ENCODE measurements at places on chromosomes 6 and 20.

- ATAC-seq: no peak
Observed at GRCh38 chr6:111031151-111031550, 49.3 kb downstream of the RPF2 start.

DNA sequence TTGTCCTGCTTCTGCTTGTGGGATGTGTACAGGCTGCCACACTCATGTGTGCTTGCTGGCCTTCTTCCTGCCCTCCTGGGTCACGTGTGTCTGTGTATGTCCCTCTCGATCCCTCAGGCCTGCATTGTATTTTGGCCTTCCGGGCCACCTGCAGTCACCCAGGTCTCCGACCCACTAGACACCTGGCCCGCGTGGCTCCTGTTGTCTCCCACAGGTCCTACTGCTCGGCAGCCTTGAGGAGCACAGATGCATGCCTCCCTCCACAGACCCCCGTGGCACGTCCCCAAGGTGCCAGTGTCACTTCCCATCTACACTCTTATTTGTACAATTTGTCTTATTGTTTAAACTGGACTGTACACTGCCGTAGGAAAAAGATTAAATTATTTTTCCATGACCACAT, 43.1 kb downstream of the FOXC1 start:
- no peak for ATAC-seq

DNA sequence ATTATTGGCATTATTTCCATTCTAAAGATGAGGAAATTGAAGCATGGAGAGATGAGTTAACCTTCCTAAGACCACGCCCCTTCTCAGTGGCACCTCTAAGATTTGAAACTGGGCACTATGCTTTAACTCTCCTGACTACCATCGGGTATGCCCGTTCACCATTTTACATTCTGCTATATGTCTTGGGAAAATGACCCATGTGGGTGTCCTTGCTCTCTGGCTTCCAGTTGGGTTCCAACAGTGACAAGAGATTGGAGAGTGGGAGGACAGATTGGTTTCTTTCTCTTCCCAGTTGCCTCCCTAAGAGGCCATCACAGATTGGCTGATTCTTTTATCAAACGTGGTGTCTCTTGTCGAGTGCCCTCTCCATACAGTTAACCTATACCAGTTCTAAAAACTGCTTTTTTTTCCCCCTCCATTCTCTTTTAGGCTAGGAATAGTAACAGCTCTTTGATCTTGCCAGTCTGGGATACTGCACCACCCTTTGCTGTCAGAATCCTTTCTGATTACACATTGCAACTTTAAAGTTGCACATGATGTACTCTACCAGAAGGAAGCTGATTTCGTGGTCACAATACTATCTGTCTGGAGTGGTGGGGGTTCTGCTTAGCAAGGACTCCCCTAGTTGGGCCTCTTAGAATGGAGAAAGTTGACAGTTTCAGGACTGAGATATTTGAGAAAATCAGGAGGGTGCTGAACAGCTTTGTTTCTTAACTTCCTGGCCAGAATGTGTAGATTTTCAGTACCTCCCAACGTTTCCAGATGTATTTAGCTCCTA, 88.0 kb upstream of the ELOVL5 start:
- ATAC-seq: no peak

DNA sequence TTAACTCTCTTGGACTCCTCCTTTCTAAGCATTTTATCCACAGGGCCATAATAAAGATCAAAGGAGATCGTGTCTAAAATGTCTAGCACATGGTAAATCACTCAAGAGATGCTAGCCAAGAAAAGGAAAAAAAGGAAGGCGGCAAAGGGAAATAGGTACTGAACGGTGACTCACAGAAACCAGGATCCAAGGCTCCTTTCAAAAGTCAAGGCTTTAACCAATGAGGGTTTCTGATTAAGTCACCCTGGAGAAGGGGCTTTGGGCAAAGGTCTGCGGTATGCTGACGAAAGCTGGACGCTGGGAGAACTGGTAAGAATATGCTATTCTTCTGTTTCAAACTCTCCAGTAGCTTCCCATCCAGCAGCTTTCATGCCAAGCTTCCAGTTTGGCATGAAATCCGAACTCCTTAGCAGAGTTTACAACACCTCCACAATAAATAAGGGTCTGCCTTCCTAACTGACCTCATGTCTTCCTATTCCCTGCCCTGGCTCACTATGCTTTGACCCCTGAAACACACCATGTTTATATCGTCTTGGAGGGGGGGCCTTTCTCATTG, 1.0 kb downstream of the TOMM34 start:
- no peak for ATAC-seq

DNA sequence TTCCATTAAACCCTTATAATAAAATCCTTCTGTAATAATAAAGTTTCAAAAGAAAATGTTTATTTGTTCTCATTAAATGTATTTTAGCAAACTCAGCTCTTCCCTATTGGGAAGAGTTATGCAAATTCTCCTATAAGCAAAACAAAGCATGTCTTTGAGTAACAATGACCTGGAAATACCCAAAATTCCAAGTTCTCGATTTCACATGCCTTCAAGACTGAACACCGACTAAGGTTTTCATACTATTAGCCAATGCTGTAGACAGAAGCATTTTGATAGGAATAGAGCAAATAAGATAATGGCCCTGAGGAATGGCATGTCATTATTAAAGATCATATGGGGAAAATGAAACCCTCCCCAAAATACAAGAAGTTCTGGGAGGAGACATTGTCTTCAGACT, 3.8 kb downstream of the IL17A start:
- no peak for ATAC-seq

DNA sequence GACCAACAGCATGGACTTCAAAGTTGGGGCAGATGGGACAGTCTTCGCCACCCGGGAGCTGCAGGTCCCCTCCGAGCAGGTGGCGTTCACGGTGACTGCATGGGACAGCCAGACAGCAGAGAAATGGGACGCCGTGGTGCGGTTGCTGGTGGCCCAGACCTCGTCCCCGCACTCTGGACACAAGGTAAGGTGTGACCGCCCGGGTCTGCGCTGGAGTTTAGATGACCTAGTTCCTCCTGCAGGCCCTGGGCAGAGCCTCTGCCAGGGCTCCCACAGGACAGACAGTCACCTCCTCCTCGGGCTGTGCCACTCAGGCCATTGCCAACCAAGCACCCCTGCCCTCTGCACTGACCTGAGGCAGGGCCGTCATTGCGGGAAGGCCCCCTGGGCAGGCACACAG, 322.1 kb downstream of the TAF4 start:
- ATAC-seq: no peak

- ATAC-seq: no peak
Observed at GRCh38 chr6:124765280-124765679, 197.0 kb upstream of the RNF217 start.

DNA sequence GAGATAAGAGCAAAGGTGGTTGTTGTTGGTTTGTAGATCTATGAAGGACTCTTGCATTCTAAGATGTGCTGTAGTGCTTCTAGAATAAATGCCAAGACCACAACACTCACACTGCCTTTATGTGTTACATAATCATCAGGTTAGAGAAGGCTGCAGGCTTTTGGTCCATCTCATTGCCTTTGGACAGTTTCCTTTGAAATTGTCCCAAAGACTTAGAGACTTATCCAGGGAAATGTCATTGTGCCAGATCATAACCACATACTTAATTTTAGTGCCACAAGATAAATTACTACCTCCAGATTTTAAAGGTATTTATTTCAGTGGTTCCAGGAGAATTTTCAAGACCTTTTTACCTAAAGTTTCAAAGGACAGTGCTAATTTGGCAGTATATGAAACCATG, 666.6 kb upstream of the CITED2 start:
- no peak for ATAC-seq

DNA sequence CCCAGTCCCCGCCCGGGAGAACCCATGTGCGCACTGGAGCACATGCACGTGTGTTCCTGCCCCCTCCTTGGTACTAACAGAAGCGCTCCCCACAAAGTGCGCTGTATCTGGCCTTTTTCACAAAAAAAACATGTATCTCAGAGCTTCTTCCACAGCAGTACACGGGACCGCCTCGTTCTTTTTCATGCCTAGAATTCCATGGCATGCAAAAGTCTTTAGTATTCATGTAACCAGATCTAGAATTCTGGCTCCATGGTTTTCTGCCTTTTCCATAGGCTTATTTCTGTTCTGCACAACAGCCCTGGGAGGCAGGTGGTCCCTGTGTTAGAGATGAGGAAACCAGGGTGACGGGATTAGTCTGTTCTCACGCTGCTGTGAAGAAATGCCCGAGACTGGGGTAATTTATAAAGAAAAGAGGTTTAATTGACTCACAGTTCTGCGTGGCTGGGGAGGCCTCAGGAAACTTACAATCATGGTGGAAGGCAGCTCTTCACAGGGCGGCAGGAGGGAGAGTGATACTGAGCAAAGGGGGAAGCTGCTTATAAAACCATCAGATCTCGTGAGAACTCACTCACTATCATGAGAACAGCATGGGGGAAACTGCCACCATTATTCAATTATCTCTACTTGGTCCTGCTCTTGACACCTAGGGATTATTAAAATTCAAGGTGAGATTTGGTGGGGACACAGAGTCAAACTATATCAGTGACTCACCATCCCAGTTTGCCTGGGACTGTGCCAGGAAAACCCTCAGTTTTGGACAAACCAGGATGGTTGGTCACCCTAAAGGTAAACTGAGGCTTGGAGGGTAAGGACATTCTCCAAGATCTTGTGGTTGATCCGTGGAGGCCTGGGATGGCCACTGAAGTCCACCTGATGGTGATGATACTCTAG, 41.0 kb downstream of the C20orf203 start:
- ATAC-seq: no peak

DNA sequence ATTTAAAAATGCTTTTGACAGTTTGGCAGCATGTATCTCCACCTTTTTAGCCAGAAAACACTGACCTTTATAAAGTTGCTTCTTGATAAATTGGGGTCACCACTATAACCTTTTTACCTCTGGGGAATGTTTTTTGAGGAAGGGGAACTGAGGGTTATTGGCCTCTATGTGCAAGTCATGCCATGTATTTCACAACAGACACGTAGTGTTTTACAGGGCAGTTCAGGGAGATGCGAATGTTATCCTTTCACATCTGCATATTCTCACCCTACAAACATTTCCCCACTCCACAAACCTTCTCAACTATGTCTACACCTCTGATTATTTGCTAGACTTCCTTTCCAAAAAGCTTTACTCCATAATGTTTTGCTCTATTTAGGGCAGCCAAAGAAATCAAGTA, 17.0 kb upstream of the SLA2 start:
- ATAC-seq: no peak

DNA sequence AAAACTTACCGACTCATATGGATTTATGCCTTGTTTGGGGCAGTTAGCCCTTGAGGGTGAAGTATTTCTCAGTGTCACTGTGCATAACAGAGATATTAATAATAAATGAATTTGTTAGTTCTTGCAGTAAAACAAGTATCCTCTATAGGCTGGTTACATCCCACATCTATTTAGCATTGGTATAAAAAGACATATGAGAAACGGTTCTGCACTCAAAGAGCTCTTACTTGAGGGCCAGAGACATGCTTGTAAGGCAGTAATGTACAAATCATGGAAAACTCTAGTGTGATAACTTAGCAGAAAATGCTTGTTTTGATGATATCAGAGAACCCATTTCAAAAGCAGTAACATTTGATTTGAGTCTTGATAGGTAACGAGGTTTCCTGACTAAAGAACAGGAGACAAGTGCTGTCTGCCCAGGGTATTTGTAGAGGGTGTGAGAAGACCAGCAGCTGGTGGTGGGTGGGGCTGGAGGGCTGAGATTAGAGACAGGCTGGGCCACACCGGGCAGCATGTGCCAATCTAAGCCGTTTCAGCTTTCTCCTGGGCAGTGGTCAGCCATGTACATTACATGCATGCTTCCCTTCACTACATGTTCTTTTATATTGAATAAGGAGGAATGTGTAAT, 46.3 kb downstream of the TULP4 start:
- ATAC-seq: no peak

DNA sequence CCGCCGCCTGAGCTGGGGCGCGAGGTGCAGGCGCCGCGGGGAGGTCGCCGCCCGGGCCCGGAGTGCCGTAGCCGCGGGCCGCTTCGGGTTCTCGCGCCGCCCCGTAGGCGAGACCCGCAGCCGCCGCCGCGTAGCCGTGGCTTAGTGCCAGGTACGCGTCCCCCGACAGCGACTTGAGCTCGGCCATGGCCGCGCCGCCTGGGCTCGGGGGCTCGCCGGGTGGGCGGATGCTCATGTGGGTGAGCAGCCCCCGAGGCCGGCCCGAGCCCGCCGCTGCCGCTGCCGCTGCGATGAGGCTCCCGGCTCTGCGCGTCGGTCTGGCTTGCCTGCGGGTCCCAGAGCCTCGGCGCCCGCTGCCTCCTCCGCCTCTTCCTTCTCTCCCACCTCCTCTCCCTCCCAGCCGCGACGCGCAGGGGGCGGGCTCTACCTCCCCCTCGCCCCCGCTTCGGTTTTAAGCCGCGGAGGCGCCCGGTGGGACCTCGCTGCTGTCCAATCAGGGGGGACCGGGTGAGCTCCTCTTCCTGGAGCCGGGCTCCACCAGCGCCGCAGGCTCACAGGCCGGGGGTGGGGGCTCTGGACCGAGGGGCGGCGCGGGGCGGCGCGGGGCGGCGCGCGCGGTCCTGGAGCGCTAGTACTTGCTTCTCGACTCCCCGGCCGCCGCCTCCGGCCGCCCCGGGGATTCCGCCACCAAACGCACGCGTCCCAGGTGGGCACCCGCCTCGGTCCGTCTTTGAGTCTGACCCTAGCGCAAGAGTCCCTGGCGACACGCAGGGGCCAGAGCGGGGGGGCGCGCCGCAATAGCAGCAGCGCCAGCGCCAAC, at the start of gene BHLHE23:
Gene BHLHE23 (minus strand): TSS at position 425 of the 820 bp plus-strand sequence. CDS start 190 bp downstream, at position 235.
- ATAC-seq: no peak

GRCh38 chr6:85459224-85459901, 9.5 kb downstream of the NT5E start:
- no peak for ATAC-seq

GRCh38 chr6:39558079-39558478, 167.1 kb downstream of the KIF6 start:
- no peak for ATAC-seq

- ATAC-seq: no peak
Observed at GRCh38 chr6:16852671-16853070, 91.4 kb upstream of the ATXN1 start.

GRCh38 chr6:14727494-14728395, 518.1 kb upstream of the JARID2 start:
- no peak for ATAC-seq

GRCh38 chr20:1075616-1076015, 42.8 kb upstream of the PSMF1 start:
- ATAC-seq: no peak

GRCh38 chr20:11355345-11355744, 562.3 kb upstream of the BTBD3 start:
- ATAC-seq: no peak

DNA sequence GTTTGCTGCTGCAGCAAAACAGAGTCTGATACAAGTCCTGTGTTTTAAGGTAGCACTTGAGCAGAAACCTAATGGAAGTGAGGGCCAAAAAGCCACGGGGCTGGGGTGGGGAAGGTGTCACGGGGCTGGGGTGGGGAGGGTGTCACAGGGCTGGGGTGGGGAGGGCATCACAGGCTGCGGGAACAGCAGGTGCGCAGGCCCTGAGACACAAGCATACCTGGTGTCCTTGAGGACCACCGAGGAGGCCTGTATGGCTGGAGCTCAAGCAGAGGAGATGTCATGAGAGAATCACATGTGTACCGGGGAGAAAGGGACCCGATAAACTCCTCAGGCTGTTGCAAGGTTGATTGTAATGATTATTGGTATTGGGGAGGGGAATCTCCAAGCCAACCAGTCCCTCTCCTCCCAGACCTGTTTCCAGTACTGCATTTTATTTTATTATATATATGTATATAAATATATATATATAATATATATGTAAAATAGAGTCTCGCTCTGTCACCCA, 13.6 kb upstream of the SPO11 start:
- ATAC-seq: no peak
